ENCODE measurements at places on chromosomes 3 and 15.

DNA sequence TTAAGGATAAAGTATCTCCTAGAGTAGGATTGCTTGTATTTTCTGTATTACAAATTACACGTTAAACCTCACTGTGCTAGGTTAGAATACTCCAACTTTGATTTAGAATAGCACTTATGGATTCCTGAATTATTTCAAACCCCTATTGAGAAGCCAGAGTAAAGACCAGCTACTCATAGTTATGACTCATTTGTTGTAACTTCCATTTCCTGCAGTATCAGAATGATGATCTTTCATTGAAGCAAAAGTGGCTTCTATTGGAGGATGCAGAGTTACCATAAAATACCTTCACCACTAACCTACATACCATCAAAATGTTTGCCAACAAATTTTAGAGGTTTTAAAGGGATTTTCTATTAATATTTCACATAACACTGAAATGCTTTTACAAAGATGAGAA lies 1322.7 kb upstream of the ALCAM start:
- DNase-seq = no peak

DNA sequence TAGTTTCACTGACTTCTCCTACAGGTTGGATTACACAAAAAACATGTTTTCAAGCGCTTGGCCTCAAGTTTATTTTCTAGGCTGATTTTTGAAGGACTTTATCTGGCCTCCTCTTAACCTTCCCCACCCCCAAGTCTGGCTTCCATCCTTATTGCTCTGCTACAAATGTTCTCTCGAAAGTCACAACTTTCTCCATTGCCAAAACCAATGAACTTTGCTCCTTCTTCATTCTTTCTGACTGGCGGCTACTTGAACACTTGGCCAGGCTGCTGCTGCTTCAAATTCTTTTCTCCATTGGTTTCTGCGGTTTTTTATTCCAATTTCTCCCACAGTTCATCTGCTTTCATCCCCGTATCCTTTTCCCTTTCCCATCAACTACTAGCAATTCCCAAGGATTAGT lies 106.6 kb downstream of the TOP2B start:
- DNase-seq = no peak

- DNase-seq = no peak
Observed at GRCh38 chr15:59290295-59291212, 82.1 kb downstream of the MYO1E start.

GRCh38 chr15:88258093-88258641 lies 1.6 kb upstream of the NTRK3 start:
- DNase-seq = no peak

DNA sequence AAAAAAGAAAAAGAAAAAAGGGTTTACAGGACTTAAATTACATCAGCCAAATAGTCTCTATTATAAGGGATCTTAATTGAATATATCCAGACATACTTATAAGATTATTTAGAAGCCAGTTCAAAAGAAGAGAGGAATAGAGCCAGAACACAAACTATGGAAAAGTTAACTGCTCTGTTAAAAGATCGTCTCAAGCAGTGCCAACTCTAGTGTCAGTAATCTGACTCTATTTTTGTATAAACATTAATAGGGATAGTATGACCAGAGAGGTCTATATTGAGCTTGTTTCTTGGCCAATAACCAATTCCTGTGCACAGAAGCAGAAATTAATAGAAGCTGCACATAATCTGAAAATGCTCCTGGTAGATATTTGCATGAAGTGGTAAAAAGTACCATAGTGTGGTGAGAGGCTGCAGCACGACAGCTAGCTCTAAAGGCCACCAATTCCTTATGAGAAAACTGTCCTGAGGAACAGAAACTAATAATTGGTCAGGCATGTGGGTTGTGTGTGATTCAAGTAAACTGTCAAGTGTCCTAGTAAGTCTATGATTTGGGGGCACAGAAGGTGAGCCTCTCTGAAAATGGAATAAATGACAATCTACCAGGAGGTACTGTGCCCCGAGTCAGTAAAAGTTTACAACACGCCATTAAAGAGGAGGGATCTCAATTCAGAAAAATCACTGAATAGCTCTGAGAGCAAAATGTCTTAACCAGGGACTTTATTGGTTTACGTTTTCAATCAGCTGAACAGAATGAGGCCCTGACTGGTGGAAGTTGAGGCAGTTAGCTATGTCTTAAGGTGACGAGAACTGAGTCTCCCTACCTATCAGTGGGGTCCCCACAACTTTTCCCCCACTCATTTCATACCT lies 51.5 kb upstream of the NANOGP8 start:
- DNase-seq = no peak

DNA sequence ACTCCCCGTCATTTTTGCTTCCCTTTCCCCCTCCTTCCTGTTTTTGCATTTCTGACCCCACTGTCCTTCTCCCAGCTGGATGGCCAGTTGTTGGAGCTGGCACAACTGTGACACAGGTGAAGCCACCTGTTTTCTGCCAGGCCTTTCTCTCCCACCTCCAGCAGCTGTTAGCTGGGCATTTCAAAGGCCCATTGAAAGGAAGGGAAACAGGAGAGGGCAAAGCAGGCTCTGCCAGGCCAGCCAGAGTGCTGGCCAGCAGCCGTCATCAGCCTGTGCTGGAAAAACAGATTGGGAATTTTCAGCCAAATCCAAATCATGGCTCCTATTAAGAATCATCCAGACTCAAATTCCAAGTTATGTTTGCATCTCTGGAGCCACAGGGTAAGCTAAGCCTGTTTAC lies 155.2 kb upstream of the C2CD4B start:
- DNase-seq = no peak

GRCh38 chr3:141998669-141999290 lies 122.3 kb downstream of the ATP1B3 start:
- DNase-seq = no peak

DNA sequence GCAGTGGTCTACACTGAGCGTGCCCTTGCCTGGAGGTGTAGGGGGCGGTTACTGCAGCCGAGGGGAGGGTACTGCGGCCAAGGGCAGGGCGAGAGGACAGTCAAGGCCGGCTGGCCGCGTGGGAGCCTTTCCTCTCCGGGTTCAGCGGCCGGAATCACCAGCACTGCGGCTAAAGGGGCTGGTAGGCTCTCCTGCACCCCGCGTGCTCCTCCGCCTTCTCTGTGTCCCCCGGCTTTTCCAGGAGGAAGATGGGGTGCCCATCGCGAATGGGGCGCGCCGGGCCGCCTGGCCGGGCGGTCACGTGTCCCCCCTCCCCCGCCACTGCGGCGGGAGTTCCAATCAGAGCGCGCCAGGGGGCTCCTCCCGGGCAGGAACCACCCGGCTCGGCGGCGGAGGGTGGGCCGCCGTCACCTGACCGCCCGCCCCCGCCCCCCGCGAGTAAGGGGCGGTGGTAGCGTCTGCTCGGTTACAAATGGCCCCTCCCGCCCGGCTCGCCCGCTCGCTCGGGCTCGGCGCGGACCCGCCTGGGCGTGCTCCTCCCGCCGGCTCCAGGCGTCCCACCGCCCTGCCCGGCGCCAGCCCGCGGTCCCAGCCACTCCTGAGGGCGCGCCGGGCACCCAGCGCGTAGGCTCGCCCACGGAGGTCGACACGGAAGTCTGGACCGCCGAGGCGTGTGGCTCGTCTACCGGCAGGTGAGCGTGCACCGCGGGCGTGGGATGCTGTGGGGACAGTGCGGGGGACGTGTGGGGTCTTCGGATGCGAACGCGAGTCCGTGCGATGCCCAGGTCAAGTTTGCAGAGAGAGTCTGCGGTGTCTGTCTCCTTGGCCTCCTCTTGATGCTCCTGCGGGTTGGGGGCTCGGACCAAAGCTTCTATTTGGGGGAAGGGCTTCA lies 242.6 kb upstream of the TOPAZ1 start:
- DNase-seq = no peak
